Urinary bladder (tissue), 4 donors: ENCODE measurements at places on chromosomes 13 and 19. TPM values are rescaled to one million over a fixed set of nuclear protein-coding genes. Genes with fewer than 3 reads are reported as not detected.

Gene MBD3L2
- not detected for total RNA-seq

Gene PDX1
- not detected for total RNA-seq

GRCh38 chr13:36606060-36606459 lies 67.8 kb upstream of the SERTM1 start:
- no peak for DNase-seq

GRCh38 chr13:48573213-48574007 lies 40.5 kb upstream of the RCBTB2 start:
- no peak for DNase-seq

DNA sequence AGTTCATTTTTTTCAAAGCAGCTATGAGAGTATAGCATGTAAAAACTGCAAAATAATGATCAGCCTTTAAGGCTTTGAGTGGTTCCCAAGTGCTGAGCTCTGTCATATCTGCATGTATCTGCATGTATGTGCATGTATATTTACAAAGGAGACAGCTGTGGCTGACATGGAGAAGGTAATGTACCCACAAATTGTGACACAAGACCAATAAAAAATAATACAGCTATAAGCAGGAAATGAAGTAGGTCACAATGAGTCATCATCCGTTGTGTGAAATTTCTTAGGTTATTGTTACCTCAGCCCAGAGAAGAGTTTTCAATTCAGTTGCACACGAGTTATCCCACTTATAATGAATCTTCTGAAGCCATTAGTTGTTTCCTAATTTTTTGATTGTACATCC lies 60.9 kb upstream of the MED4 start:
- no peak for DNase-seq

GRCh38 chr13:37326334-37326733 lies 220.9 kb upstream of the CSNK1A1L start:
- no peak for DNase-seq
